Kasumi-1 (cell line): ENCODE measurements at places on chromosomes 12 and 14.

DNA sequence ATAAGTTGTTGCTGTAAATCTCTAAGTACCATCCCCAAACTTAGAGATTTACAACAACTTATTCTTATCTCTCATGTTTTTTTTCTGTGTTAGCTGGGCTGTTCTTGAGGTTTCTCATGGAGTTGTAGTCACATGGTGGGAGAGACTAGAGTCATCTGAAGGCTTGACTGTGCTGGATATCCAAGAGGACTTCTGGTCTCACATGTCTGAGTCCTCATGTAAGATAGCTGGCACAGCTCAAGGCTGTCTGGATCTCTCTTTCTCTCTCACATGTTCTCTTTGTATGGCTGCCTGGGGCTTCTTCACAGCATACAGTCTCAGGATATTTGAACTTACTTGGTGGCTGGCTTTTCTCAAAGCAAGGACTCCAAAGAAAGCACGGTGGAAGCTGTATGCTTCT lies 63.8 kb downstream of the DACT1 start:
- no peak for DNase-seq

- DNase-seq = no peak
These were observed 327.5 kb upstream of the DIO3 start for GRCh38 chr14:101233808-101234207.

DNA sequence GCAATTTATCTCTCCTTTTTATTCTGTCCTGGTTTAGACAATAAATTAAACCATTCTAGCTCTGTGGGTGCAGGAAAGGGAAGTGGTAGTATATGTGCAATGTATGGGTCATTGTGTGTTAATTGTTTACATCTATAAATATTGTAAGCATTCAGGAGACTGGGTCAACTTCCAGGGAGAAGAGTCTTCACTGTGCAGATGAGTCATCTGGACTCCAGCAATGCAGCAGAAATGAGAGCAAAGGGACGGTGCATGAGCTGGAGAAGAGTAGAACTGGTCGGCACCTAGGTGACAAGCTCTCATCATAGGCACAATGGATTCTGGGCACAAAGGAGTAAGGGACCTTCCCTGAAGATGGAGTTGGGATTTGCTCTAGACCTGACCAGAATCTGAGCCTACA lies 211.1 kb upstream of the DAAM1 start:
- DNase-seq = no peak

DNA sequence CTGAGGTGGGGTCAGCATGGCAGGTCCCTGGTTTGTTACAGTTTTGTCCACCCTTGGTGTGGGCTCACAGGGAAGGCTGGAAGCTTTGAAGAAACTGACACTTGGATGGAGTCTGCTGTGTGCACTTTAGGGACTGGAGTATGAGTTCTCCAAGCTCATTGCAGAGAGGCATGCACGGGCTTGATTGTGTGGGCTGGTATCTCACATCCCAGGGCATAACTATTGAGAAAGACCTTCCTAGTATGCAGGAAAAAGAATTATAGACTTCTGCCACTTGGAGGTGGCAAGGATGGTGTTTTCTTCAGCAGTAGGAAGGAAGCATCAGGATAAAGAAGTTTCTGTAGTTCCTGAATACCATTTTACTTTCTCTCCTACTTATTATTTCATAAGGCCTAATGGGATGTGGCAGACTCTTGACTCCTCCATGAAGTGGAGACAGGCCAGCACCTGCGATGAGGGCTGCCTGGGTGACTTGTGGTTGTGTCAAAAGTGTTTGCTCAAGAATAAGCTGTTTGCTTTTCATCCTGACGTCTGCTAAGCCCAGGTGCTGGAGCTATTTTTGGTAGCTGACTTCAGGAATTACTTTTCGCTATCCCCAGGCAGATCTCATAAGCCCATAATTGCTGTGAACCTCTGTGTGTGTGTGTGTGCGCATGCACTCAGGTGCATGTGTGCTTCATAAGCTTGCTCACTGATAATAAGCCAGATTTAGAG lies 125.8 kb downstream of the KTN1 start:
- no peak for DNase-seq

GRCh38 chr14:52219488-52220084 lies 47.9 kb upstream of the PTGDR start:
- no peak for DNase-seq

- DNase-seq = peak; percentile 43
These were observed 69.0 kb upstream of the RERGL start for GRCh38 chr12:18158774-18159557.

DNA sequence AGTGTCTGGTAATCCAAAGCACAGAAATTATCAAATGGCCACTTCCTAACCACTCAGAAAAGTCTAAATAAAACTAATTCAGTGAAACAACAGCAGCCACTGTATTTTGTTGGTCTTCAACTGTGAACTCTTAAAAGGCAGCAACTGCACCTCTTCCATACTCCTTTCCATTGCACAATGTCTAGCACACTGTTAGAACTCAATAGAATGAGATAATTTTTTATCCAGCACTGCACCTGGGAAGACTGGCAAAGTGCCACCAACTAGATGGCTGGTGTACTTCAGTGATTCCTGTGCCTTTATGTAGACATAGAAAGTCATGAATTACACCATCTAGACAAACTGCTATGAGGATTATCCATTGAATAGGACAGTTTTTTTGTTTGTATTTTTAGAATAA lies 26.2 kb downstream of the LGR5 start:
- no peak for DNase-seq

DNA sequence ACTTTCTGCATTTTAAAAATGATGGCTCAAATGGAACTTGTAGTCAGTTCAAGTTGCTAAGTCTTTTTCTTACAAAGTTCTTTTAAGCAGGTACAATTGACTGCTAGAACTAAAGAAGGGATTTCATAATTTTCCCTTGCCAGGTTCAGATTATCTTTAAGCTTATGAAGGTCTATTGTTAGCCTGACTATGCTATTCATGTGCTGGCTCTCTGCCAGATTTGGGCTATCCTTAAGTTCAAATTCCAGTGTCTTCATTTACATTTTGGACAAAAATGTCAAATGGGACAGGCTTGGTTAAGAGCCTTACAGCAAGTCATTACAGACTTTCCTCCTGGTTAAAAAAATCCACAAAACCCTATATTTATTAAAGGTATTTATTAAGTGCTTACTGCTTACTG lies 42.3 kb downstream of the INSM2 start:
- no peak for DNase-seq

DNA sequence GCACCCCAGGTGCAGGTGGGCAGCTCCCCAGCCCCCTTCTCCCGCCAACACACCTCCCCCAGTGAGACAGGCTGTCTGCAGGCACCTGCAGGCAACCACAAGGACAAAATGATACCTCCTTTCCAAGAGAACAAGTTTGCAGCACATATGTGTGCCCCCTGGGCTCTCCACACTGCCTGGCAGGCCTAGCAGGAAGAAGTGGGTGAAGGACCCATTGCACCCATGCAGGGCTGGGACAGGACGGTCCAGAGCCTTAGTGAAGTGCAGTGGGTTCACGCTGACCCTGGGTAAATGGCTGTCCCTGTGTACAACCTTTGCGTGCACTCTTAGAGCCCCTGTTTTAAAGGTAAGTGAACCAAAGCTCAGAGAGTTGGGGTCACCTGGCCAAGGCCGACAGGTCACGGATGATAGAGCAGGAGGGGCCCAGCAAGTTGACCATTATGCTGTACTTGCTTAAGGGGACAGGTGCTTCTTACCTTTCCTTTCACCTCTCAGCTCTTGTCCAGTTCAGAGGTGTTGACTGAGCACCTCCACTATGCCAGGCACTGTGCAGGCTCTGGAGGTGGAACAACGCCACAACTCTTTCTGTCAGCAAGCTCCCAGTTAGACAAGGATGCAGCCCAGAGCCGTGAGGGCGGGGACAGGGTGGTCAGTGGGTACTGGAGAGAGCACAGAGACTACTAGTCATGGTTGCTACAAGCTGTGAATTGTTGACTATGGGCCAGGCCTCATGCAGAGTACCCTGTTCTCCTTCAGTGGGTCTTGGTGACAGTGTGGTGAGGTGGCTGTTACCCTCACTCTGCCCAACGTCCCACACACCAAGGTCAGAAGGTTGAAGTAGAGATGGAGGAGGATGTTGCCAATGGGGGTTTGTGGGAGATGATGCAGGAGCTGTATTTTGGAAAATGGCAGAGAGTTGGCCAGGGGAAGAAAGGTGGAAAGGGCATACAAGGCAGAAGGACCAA lies 125.9 kb downstream of the PAPOLA start:
- DNase-seq = no peak

- DNase-seq = no peak
These were observed 64.4 kb downstream of the TTLL5 start for GRCh38 chr14:75725481-75725880.

- no peak for DNase-seq
These were observed 140.3 kb upstream of the SEL1L start for GRCh38 chr14:81673930-81674329.

GRCh38 chr12:102215992-102216691 lies 18.5 kb upstream of the PMCH start:
- no peak for DNase-seq

DNA sequence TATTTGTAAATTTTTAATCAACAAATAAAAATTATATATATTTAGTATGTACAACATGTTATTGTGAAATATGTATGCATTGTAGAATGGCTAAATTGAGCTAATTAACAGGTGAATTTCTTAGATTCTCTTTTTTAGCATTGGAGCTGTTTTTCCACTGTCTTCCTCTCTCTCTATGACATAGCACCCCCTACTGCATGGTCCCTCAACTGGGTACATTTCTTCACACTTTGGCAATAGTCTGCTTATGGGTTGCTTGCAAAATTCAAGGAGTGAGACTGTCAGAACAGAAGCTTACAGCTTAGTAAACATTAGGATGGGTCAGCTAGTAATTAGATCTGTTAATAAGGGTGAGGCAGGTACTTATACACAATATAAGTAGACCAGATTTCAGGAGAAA lies 658.5 kb upstream of the MGAT4C start:
- DNase-seq = peak; percentile 31

DNA sequence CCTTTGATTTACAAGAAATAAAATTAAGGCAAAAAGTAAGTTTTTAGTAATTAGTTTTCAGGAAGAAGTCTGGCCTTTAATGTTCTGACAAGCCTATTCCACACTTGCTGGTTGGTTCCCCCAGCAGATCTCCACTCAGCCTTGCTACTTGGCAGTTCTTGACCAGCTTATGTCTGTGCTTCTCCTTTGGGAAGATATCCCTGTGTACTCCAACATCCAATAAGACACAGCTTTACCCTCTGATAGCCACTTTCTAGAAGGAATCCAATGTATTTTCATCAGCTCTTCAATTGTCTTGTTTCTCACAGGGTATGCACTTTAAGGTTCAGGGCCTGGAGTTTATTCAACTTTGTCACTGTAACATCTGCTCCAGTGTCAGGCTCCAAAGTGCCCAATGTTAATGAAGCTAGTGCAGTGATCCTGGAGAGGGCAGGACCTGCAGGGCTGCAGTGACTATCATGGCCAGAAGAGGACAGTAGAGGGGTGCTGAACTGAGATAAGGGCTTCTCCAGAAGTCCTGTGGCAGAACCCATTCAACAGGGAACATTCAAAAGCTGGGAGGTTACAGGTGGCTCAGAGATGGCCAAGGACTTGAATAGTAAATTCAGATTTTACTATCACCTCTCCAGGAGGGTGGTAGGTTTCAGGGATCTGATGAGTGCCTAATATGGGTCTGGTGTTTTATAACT lies 22.9 kb downstream of the JKAMP start:
- peak; percentile 85 for DNase-seq

DNA sequence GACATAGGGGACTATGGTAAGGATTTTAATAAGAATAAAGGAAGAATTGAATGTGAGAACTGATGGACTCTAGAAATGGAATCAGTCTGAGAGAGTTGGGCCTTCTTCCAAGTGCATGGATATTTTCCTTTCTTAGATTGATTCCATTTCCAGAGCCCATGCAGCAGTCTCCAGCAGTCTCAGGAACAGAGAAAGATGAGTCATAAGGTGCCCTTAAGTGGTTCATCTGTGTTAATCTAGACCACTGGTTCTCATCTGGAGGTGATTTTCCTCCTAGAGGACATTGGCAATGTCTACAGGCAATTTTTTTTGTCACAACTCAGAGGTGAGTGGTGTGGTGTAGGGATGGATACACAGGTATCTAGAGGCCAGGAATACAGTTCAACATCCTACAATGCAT lies 25.9 kb downstream of the TRIM9 start:
- DNase-seq = no peak

DNA sequence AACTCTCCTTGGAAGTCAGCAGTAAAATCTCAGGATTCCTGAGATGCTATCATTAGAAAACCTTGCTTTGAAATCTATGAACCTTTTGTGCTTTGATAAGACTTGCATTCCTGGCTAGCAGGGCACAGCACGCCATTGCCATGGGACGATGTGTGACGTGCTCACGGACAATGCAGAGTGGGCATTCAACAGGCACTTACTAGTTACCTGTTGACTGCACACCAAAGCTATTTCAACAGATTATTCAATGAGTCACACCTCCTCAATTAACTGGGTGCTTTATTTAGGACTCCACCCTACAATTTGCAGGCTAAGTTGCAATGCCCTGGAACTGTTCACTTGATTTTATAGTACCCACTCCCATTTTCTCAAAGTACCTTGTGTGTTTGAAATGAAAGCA lies 11.3 kb downstream of the NOS1 start:
- DNase-seq = no peak

DNA sequence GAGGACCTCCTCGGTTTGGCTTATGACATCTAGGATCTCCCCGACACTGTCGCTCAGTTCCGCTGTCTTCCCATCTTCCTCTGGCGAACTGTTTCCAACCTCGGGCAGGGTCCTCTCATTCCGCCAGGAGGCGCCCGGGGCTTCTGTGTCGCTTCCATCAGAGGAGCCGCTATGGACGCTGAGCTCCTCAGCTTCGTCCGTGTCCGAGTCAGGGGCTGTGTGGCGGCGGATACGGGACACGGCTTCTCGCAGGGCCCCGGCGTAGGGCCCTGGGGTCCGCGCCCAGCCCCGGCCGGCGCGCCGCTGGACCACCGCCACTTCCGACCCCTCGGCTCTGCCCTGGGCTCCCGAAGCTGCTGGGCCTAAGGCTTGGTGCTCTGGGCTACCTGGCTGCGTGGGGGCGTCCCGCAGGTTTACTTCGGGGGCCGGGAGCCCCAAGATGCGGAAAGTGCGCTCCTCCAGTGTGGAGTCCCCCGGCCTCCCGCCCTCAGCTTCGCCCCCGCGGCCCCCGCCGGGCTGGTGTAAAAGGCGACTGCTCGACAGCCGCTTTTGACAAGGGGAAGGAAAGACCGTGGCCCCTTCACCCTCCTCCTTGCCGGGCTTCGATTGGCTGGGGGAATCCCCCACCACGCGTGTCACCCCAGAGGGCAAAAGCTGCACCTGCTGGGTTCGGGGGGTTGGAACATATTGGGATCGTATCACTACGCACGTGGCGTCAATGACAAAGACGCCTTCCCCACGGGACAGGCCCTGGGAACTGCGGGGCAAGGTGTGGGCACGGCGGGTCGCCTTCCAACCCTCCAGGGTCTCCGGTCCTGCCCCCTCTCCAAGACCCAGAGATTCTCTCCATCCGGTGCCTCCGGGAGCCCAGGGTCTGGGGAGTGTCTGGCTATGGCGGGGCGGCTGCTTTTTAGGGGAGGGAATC lies 2.1 kb downstream of the DDN start:
- DNase-seq = peak; percentile 84

DNA sequence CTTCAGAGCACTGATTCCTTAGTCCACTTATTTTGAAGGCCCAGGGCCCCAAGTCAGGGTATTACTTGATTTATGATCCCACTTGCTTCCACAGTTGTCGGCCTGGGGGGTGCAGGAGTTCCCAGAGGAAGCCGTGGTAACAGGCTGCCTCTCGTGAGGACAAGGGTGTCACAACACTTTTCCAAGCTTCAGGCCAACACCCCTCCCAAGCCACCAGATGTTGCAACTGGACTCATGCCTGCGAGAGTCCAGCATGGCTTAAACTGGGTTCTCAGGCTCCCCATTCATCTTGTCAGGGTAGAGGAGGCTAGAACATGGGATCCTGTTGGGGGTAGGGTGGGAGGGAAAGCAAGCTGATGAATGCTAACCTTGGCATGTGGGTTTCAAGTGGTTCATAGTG lies 56.1 kb downstream of the BMP4 start:
- no peak for DNase-seq
